ENCODE measurements at places on chromosomes 3 and 15.

GRCh38 chr15:92960996-92961681, 61.0 kb downstream of the CHD2 start:
- no peak for DNase-seq

DNA sequence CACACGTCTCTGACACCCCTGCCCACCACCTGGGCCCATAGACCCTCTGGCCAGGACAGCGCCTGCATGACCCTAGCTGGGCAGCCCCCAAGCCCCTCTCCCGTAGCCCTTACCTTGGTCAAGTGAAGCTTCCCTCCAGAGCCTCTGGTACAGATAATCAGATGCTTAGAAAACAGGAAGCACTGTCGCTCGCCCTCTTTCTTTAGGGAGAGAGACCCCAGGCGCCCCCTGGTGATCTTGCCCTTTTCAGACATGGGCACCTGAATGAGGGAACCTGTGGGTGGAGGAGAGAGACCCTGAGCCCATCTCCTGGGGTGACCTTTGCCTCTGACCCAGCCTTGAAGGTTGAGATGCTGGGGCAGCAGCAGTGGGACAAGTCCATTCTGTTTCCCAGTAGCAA, 65.4 kb downstream of the RASGRF1 start:
- no peak for DNase-seq

DNA sequence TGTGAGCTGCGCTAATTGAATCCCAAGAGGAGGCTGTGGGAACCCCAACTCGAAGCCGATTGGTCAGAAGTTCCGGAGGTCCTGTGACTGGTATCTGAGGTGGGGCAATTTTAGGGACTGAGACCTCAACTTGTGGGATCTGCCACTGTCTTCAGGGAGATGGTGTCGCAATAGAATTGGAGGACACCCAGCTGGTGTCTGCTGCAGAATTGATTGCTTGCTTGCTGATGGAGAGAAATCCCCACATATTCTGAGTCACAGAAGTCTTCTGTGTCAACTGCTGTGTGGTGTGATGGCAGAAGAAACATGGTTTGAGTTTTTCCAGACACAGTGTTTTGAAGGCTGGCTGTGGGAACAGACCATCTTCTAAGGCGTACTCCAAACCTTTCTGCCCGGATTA, 99.7 kb upstream of the PLXNA1 start:
- DNase-seq = no peak

DNA sequence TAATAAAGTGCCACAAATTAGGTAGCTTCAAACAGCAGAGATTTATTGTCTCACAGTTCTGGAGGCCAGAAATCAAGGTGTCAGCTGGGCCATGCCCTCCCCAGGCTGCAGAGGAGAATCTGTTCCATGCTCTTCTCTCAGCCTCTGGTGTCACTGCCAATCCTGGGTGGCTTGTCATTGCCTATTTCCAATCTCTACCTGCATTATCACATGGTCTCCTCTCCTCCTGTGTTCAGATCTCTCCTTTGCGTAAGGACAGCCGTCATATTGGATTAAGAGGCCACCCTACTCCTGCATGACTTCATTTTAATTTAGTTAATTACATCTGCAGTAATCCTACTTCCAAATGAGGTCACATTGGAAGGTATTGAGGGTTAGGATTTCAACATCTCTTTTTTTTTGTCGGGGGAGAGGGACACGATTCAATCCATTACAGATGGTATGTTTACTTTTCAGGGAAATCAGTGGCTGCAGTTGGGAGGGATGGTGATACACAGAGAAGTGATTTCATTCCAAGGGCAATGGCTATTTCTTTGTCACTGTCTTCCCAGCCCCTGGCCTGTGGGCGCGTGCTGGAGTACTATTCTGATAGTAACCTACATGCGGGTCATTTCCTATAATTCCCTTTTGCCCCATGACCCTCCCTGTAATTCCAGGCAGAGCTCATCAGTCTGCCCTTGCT, 169.4 kb downstream of the MINAR1 start:
- DNase-seq = no peak

DNA sequence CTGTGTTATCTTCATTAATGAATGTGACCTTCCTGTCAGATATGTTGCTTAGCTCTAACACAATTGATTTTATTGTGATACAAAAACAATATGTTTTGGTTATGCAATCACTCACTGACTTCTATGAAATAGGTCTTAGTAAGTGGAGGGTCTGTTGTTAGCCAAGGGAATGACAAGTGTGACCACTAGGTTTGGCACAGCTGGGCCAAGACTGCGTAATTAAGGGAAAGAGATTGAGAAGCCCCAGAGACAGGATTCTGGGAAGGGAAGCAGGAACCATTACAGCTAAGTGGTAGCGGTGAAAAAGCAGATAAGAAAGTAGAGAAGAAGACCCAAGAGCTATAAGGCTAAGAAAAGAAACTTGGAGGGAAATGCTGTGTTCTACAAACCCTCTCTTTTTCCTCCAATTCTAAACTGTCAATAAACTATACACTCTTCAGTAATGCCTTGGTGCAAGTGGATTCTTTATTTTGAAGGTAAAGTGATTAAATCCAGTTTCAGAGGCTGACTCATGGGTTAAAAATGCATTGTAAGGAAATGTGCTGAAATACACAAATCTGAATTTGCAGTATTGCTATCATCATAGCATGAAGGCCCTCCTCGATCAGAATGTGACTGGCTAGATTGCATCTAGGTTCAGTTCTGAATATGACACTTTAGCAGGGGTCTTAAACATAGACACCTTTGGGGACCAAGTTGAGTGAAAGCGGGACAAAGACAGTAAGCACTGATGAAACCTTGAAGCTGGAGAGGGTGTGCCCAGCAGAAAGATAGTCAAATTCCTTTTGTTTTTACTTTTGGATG, 26.1 kb downstream of the KCNMB2 start:
- no peak for DNase-seq

DNA sequence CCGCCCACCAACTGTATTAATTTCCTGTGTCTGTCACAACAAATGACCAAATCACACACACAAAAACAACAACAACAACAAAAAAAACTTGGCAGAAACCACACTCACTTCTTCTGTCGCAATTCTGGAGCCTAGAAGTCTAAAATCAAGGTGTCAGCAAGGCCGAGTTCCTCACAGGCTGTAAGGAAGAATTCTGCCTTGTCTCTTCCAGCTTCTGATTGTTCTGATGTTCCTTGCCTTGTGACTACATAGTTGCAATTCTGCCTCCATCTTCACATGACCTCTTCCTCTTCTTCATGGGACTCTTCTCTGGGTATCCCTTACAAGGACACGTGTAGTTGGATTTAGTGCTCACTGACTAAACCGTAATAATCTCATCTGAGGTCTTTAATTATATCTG, 61.4 kb downstream of the IL12A start:
- no peak for DNase-seq

DNA sequence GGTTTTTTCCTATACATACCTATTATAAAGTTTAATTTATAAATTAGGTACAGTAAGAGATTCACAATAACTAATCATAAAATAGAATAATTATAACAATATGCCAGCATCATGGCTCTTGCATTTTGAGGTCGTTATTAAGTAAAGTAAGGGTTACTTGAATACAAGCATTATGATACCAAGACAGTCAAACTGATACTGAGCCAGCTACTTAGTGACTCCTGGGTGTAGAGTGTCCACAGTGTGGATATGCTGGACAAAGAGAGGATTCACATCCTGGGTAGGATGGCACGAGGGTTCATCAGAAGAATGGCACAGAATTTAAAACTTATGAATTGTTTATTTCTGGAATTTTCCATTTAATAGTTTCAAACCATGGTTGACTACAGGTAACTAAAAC, 157.2 kb upstream of the IL12A start:
- DNase-seq = no peak

DNA sequence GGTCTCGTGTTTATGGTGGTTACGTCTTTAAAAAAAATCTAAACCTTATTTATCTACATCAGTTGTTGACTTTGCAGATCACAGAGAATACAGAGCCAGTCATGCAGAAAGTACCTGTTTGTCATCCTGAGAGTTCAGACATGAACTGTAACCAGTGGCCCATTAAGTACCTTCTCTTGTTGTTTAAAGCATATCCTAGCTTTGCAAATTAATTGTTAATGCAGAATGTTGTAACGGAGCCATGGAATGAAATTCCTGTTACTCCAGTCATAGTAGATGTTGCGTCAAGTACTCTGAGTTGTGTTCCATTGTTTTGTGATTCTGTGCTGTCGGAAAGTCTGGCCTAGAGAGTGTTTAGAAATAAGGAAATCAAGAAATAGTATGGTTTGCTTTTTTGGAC, 205.2 kb downstream of the RBMS3 start:
- no peak for DNase-seq

DNA sequence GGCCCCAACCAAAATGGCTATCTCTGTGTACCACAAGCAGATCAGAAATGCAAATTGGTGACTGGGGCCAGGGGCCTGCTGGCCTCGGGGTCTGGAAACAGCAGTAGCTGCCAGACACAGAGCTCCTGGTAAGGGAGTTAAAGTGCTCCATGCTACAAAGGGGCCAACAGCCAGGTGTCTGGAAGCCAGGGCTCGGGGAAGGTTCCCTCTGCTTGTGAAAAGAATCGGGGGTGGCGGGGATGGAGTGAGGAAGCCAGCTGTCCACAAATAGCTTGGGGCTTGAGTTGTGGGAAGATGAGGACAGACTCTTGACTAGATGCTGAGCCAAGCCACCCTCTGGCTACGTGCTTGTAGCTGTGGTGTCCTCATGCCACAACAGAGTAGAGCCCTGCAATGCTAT, 39.3 kb downstream of the CHRD start:
- DNase-seq = no peak

DNA sequence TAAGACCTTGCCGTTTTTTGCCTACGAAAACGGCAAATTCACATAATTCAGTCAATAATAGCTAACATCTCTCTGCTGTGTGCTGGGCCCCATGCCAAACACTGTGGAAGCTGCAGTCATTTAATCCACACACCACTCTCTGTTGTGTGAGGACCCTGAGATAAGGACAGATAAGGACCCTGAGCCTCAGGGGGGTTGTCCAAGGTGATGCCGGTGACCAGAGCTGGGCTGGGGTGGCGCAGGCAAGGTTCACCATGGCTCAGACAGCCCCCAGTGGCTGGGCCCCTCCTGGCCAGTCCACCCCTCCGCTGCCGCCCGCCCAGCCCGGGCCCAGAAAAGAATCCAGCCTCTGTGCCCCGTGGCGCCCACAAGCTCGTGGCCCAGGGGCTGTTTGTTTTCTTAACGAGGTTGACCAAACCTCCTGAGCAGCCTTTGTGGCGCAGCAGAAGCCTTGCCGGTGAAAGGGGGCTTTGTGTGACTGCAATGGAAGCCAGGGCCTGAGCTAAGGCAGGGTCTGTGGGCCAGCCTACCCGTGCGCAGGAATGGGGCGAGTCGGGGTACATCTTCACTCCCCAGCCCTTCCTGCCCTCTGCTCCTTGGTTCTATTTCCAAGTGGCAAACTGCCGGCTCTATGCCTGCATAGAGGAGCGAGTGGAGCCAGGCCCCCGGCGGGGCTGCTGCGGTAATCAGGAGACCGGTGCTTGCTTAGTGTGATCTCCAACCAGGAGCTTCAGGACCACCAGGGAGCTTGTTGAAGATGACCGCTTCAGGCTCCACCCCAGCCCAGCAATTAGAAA, 4.4 kb upstream of the SNX22 start:
- DNase-seq = no peak

DNA sequence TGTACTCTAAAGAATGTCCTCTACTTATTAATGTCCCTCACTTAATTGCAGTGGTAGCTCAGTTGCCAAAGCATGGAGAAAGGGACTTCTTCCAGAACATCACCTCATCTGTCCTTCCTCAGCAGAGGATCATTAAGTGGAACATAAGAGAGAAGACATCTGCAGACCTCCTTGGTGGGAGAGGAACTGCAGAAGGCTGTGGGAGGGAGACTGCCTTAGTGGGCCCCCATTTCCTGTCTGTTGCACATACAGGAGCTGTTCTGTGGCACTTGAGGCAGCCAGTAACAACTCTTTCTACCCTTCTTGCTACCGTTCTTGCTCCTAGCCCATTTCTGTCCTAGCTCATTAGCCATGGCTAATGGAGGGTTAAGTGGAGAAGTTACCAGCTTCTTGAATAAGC, 33.6 kb downstream of the HPS3 start:
- DNase-seq = no peak

Data from AML-193 (cell line).